ENCODE measurements at places on chromosomes 1 and 21. TPM values are rescaled to one million over a fixed set of nuclear protein-coding genes. Genes with fewer than 3 reads are reported as not detected.

CGN gene
- 0.95 TPM for total RNA-seq

GPR153 gene
- total RNA-seq, result 5.8 TPM

SASS6 gene
- total RNA-seq, result 2.4 TPM

KRTAP11-1 gene
- total RNA-seq, result not detected

Data from chondrocyte (in vitro differentiated cells).